ENCODE measurements at places on chromosomes 1 and 21. TPM values are rescaled to one million over a fixed set of nuclear protein-coding genes. Genes with fewer than 3 reads are reported as not detected.

DNA sequence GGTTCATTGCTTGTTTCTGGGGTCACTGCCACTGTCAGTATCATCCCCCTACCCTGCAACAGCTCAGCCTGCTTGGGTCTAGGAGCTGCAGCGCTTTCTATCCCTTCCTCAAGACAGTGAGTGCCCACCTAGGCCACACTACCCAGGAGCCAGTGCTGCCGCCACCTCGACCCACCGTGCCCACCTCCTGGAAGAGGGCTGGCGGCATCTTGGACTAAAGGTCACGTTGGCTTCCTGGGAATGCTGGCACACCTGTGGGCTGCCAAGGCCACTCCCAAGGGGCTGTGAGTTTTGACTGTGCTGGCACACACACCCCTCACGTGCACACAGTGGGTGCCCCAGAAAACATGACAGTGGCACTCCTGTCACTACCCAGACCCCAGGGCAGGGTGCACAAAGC lies 22.1 kb downstream of the CRYAA start:
- no peaks in the 10 kb centered on the region for H3K4me1 ChIP-seq
- peaks cover 10% of the 10 kb centered on the region for H3K27me3 ChIP-seq
- H3K27ac ChIP-seq: no peak overlapping the region
- H3K4me3 ChIP-seq: no peak overlapping the region
- no peaks in the 10 kb centered on the region for H3K36me3 ChIP-seq

DNA sequence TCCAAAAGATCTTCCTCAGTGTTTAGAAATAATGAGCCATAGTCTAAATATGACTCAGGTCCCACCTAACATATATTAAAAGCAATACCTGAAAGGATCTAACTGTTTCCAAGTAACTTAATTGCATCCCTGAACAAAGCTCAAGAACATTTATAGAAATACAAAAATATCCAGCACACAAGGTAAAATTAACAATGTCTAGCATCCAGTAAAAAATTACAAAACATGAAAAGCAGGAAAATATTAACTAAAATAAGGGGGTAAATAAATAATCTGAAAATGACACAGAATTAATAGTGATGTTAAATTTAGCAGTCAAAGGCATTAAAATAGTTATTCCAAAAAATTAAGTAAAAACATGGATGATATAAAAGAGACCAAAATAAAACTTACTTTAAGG lies 21.3 kb upstream of the VANGL1 start:
- H3K27ac ChIP-seq: no peak overlapping the region
- no peaks in the 10 kb centered on the region for H3K36me3 ChIP-seq
- H3K4me3 ChIP-seq: no peak overlapping the region
- H3K27me3 ChIP-seq: no peaks in the 10 kb centered on the region

DNA sequence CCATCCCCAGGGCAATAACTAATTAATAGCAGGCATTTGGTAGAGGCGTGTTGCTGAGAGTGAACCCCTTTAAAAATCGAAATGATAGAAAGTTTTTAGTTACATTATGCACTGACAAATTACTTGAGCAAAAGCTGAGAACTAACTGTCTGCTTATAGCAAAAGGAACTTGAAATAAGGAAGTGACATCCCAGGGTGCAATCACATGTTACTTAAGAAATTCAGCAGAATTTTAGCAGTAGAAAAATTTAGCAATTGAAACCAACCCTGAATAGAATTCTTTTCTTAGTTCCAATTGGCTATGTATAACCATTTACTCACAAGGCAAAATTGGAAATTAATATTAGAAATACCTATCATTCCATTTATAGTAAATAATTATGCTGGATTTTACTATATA lies 139.5 kb upstream of the SAMSN1 start:
- H3K27me3 ChIP-seq: no peaks in the 10 kb centered on the region
- H3K36me3 ChIP-seq: no peaks in the 10 kb centered on the region
- DNase-seq: no peak
- H3K27ac ChIP-seq: no peak overlapping the region
- H3K4me1 ChIP-seq: no peaks in the 10 kb centered on the region

GRCh38 chr1:34127006-34128000 lies 37.7 kb downstream of the CSMD2 start:
- peaks cover 15% of the 10 kb centered on the region for H3K27me3 ChIP-seq
- H3K4me3 ChIP-seq: no peak overlapping the region
- no peaks in the 10 kb centered on the region for H3K4me1 ChIP-seq
- DNase-seq: no peak
- H3K27ac ChIP-seq: no peak overlapping the region
- H3K36me3 ChIP-seq: no peaks in the 10 kb centered on the region

Gene GJB5
- total RNA-seq: 4.6 TPM

Gene PARK7
- total RNA-seq: 370 TPM

Measured in HCT116 (cell line).